ENCODE measurements at places on chromosomes 3 and 15.

GRCh38 chr3:142853270-142854168 is 35.4 kb downstream of the PCOLCE2 start:
- no peak for DNase-seq

DNA sequence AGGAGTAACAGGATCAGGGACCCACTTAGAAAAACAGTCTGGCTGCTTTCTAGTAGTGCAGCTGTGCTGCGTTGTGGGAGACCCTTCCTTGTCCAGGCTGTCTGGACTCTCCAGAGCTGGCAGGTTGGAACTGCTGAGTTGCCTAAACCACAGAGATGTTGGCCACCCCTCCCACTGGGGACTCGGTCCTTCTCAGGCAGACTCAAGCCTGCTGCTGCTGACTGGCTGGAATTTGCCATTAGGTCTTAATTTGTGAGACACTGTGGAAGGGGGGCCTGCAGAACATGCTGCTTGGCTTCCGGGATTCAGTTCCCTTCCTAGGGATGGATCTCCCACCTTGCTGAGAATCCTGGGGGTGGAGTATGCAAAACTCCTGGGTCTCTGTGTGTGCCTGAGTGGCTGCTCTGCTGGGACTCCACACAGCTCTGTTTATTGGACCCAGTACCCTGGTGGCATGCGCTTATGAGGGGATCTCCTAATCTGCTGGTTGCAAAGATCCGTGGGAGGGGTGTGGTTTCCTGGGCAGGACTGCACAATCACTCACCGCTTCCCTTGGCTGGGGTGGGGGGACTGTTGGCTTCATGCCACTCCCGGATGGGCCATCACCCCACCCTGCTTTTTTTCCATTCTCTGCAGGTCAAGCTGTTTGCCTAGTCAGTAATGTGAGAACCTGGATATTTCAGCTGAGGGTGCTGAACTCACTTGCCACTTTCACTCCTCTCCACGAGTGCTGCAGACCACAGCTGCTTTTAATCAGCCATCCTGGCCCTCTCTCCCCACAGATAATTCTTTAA is 150.5 kb downstream of the CFAP20DC start:
- peak; percentile 24 for DNase-seq

DNA sequence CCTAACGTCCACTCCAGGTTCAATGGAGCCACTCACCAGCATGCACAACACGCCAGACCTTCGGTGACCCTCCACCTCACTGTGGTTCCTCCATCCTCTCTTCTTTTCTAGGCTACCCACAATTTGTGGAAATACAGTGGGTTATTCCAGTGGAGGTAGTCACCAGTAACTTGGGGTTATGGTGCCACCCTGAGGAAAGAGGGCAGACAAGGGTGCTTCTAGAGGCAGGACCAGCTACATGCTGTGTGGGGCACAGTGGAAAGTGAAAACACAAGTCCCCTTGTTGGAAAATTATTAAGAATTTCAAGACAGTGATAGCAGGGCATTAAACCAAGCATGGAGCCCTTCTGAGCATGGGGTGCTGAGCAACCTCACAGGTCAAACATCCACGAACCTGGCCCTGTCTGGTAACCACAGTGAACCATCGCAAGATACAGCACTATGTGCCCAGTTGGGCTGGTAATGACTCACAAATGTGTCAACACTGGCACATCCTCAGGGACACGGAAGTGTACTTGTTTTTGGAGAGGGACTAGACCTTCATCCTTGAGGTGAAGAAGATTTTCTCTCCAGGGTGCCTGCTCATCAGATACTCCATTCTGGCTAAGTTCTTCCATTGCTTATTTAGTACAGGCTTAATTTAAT is 166.7 kb downstream of the STT3B start:
- no peak for DNase-seq

GRCh38 chr3:94887065-94887464 is 824.2 kb downstream of the NSUN3 start:
- no peak for DNase-seq

DNA sequence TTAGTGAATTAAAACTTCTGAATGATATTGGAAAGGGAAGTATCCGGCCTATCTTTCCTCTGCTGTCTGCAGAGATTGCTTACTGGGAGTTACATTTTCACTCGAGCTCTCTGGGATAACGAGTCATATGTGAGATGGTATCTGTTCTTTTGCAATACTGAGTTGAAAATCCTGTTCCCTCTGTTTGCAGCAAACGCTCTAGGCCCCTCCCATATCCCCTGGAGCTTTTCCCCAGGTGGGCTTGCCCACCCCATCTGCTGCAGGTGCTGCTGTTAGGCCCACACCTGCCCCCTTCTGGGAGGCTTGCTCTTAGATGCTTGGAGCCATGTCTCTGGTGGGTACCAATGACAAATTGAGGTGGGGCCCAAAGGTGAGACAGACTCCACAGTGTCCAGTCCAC is 42.7 kb upstream of the MTMR10 start:
- no peak for DNase-seq
